ENCODE measurements at places on chromosomes 11 and 22. TPM values are rescaled to one million over a fixed set of nuclear protein-coding genes. Genes with fewer than 3 reads are reported as not detected.

The TRIM22 gene
- total RNA-seq, result 3.1 TPM

GRCh38 chr22:45226503-45227186, 14.0 kb downstream of the KIAA0930 start:
- no peak for DNase-seq
- no peaks in the 10 kb centered on the region for H3K27me3 ChIP-seq
- H3K27ac ChIP-seq, result peak overlapping the region; percentile 85
- H3K36me3 ChIP-seq, result no peaks in the 10 kb centered on the region
- H3K4me3 ChIP-seq, result peak overlapping the region; percentile 63
- H3K4me1 ChIP-seq, result peaks cover 43% of the 10 kb centered on the region

The DGAT2 gene
- total RNA-seq, result 0.93 TPM

The SOX10 gene
- total RNA-seq, result 279 TPM

The MS4A7 gene
- not detected for total RNA-seq

DNA sequence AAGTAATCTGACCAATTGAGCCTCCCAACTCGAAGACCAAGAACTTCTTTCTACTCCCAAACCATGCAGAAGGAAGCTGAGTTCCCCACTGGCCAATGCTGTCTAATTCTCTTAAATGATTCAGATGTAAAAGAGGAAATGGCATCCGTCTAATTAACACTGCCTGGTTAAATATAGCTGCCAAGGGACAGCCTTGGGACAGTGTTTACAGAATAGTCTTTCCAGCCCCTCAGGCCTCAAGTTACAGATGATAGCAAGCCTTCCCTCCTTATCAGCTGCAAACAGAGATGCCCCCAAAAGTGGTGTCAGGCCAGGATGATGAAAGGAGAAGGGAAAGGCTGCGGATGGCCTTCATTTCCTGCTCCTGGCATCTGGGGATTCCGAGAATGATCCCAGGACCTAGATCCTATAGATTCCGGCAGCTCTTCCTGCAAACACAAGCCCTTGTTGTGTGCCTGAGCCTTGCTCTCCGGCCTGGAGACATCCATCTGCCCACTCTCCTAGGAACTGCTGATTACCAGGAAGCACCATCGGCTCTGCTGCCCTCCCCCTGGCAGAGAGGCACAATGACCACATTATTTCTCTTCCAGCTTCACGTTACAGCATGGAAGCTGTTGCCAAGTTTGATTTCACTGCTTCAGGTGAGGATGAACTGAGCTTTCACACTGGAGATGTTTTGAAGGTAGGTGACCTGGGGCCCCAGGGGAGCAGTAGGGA, 13.5 kb upstream of the TMA7B start:
- no peaks in the 10 kb centered on the region for H3K36me3 ChIP-seq
- no peak for DNase-seq
- H3K27me3 ChIP-seq, result no peaks in the 10 kb centered on the region

DNA sequence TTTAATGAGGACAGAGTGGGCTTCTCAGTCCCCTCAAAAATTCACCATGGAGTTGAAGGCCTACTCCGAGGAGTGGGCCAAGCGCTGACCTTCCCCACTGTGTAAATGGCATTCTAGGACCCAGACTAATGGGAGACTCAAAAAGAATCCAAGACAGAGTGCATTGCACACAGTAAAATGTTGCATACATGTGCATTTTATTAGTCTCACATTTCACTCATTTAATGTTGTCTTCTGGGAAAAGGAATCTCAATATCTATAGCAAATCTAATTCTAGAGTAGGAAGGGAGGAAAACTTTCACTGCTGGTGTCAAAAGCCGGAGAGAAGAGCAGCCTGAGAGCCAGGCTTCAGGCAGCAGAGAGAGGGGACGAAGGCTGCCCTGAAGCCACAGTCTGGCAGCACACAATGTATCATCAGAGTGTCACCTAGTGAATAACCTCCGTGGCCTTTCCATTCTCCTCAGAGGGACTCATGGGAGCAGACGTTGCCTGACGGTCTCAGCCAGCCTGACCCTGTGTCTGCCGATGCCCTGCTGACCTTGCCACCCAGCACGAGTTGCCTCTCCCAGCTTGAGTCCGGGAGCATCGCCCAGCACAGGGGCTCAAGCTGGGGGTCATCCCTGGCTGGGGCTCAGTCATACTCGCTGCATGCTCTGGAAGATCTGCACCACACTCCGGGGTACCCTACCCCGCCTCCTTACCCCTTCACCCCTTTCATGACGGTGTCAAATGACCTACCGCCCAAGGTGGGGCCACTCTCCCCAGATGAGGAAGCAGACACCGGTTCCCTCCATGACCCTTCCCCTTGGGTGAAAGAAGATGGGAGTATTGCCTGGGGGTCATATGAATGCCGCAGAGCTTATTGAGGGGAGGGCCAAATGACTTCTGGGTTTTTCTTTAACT, 12.9 kb upstream of the POU2AF3 start:
- no peak overlapping the region for H3K27ac ChIP-seq
- peaks cover 5% of the 10 kb centered on the region for H3K4me1 ChIP-seq
- no peak for DNase-seq
- no peak overlapping the region for H3K4me3 ChIP-seq

The YPEL4 gene
- 0.55 TPM for total RNA-seq

GRCh38 chr11:70672991-70673653, 274.8 kb downstream of the CTTN start:
- H3K4me1 ChIP-seq, result peaks cover 5% of the 10 kb centered on the region
- H3K4me3 ChIP-seq, result no peak overlapping the region
- H3K27me3 ChIP-seq, result no peaks in the 10 kb centered on the region
- peak overlapping the region; percentile 27 for H3K27ac ChIP-seq
- no peaks in the 10 kb centered on the region for H3K36me3 ChIP-seq
- no peak for DNase-seq

GRCh38 chr22:40196628-40197360, 19.1 kb downstream of the TNRC6B start:
- H3K27ac ChIP-seq, result no peak overlapping the region
- DNase-seq, result no peak
- H3K4me3 ChIP-seq, result no peak overlapping the region
- peaks cover 44% of the 10 kb centered on the region for H3K4me1 ChIP-seq
- no peaks in the 10 kb centered on the region for H3K27me3 ChIP-seq

DNA sequence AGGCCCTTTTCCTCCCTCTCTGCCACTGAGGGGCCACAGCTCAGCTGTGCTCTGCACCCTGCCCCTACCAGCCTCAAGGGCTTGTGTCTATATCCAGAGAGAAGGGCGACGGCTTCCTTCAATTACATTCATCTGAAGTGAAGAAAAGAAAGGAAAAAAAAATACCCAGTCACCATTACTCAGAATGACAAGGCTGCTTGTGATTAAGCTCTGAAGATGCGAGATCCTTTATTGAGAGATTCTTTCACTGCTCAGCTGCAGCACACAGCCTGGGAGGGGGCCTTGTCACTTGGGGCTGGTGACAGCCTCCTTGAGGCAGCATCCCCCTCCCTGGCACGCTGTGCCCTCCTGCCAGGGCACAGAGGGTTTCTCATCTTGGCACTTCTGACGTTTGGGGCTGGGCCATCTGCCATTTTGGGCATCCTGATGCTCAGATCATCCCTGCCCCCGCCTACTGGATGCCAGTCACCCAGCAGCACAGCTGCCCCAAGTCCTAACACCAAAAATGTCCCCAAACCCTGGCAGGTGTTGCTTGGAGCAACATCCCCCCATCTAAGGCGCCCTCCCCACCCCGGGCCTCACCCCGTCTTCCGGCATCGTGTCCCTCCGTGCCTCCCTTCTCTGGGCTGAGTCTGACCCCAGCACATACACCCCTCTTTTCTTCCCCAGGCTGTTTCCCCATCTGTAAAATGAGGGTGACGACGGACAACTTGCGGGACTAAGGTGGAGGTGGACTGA, 1394.7 kb downstream of the BRD1 start:
- H3K27me3 ChIP-seq, result no peaks in the 10 kb centered on the region
- no peaks in the 10 kb centered on the region for H3K36me3 ChIP-seq
- H3K27ac ChIP-seq, result no peak overlapping the region
- DNase-seq, result no peak
- no peak overlapping the region for H3K4me3 ChIP-seq

The POU2F3 gene
- total RNA-seq, result not detected

DNA sequence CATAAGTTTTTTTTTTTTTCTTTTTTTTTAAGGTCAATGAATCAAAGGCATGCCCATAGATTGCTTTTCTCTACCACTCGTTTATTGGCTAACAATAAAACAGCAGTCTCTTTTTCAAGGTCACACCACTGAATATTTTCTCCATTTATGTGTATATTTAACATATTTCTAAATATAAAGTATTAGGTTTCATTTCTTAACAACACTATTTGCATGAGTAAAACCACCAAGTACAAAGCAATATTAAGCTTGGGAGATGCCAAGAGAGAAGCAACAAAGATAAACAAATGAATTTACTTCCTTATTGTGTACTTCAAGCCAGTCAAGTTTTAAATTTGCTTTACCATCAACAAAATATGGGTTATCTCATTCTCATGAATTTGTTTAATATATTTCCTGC, 708.9 kb upstream of the CCDC179 start:
- H3K27ac ChIP-seq, result no peak overlapping the region
- no peaks in the 10 kb centered on the region for H3K36me3 ChIP-seq
- no peak overlapping the region for H3K4me3 ChIP-seq

The TCF20 gene
- 67.5 TPM for total RNA-seq

The BATF2 gene
- 0.30 TPM for total RNA-seq

DNA sequence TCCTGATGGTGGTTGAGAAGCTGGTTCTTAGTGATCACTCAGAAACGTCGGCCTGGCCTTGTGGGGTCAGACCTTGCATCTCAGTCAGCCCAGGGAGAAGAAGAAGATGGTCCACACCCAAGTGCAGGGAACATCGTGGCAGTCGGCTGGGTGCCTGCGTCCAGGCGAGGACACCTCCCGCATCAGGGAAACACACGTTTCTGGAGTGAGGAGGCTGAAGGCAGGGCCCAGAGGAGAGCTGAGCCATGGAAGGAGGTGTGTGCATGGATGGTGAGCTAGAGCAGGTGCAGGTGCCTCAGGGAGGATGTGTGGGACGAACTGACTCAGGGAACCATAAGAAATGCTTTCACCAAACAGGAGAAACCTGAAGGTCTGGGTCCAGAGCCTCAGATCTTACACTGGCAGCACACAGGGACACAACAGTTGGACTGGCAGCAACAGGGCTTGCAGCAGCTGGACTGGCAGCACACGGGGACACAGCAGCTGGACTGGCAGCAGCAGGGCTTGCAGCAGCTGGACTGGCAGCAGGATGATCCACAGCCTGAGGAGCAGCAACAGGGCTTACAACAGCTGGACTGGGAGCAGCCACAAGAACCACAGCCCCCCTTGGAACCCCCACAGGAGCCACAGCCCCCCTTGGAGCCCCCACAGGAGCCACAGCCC, 632 bp downstream of the KRTAP5-2 start:
- peaks cover 89% of the 10 kb centered on the region for H3K27me3 ChIP-seq
- DNase-seq, result no peak
- no peak overlapping the region for H3K27ac ChIP-seq

The GGTLC3 gene
- not detected for total RNA-seq

DNA sequence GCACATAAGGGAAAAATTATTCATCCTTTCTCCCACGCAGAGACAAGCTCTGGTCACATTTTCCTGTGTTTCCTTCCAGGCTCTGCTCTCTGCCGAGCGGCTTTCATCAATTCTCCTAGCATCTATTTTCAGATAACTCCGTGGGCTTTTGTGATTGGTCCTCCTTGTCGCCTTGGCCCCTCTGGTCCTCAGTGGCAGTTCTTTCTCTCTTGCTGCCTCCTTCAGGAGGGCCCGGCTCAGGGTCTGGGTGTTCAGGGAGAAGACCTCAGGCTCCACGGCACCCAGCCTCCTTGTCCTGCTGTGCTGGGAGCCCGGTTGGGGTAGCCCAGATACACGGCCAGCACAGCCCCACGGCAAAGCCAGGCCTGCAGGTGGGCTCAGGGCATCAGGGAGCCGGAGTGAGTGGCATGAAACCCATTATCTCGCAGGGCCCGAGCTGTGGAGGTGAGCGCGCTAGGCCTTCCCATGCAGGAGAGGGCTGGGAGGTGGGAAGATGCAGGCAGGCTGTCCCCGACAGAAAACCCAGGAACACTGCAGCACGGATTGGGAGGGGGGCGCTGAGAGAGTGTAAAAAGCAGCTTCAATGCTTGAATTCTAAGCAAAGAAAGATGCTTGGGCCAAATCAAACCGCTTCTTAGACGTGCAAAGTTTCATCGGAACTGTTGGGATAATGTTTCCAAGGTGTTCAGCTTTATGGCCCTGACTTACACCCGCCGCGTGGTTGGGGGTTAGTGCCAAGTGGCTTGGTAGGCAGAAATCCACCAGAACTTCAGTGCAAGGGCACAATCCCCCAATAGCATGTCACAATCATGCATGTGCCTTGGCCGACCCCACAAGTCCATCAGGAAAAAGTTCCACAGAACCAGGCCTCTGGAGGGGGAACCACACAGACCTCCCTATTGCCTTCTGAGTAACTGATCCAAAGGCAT, 81.9 kb upstream of the WNT7B start:
- no peak overlapping the region for H3K27ac ChIP-seq
- no peaks in the 10 kb centered on the region for H3K4me1 ChIP-seq
- H3K27me3 ChIP-seq, result peaks cover 26% of the 10 kb centered on the region
- DNase-seq, result no peak
- no peak overlapping the region for H3K4me3 ChIP-seq
- no peaks in the 10 kb centered on the region for H3K36me3 ChIP-seq

DNA sequence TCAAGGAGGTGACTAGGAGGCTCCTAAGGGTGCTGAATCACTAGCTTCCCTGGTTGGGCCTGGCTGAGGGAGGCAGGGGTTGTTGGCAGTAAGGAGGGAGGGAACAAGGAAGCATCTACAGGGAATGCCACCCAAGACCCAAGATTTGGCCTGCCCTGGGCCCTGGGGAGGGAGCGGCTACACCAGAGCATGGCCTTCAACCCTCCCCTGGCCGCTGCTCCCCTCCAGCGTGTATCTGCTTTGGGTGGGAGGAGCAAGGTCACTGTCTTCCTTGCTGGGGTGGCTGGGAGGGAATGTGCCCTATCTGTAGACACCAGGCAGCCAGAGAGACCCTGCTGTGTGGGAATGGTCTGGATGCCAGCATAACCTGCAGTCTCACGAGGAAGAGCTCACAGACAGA, 29.5 kb upstream of the MYEOV start:
- H3K27me3 ChIP-seq, result no peaks in the 10 kb centered on the region
- H3K36me3 ChIP-seq, result no peaks in the 10 kb centered on the region
- H3K27ac ChIP-seq, result no peak overlapping the region
- no peak overlapping the region for H3K4me3 ChIP-seq
- DNase-seq, result no peak

The TRPC6 gene
- total RNA-seq, result not detected

DNA sequence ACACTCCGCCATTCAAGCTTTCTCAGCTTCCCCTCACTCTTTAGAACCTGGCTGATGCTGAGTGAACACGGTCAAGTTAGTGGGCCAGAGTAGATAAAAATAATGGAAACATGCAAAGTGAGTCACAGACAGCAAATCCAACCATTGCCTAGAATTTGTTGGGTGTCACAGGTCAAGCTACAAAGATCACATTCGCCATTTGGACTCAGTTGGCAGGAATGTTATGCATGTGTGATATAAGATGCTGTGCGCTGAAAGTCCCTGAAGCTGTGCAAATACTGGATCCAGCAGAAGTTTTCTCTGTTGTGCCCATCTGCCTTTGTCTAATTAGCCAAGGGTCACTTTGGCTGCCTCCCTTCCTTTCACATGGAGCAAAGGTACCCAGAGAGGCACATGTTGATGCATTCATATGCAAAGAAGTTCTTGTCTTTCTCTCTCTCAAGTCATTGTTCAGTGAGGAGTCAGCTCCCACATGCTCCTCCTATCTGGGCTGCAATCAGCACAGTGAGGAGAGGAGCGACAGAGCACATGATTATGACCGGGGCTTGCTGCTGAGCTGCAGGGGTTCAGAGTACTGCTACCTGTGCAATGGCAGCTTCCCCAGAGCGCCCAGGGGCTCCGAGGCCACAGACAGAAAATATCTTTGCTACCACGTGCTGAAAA, 39.7 kb downstream of the FLI1 start:
- peak overlapping the region; percentile 14 for H3K27ac ChIP-seq
- peaks cover 37% of the 10 kb centered on the region for H3K27me3 ChIP-seq
- DNase-seq, result no peak
- no peaks in the 10 kb centered on the region for H3K36me3 ChIP-seq
- peaks cover 56% of the 10 kb centered on the region for H3K4me1 ChIP-seq

Measured in neural crest cell (in vitro differentiated cells).